ENCODE measurements at places on chromosomes 3 and 15.

DNA sequence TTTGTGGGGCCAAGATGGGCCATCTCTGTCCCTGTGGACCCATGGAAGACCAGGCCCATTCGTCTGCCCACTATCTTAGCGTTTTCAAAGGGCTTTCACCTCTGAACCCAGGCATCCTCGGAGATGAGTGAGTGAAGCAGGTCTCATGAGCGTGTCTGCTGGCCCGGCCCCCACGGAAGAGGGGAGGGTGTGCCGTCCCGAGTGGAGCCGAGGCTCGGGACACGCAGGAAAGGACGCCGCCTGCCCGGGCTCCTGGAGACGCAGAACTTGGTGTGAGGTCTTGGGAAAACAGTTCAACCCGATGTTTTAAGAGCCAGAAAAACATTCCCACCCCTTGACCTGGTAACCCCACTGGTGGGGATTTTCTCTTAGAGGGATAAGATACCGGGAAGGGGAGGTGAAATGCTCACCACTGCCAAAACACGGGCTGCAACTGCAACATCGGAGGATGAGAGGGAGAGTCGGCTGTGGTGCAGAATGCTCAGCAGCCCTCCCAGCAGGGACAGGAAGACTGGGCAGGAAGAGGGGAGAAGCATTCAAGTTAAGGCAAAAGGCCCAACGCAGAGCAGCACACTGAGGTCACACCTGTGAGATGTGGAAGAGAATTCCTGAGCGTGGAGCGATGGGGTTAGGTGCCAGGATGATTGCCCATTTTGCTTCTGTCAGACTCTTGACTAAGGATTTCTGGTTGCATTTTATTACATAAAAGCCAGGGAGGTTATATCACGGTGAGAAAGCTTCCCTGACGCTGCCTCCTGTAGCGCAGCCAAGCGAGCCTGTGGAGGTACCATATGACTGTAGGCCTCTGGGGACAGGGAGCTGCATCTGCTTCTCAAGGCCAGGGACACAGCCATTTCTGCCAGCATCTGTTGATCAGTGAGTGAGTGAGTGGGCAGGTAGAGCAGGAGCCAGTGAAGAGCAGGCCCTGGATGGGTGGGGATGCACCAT lies 14.1 kb upstream of the STAB1 start:
- DNase-seq, result no peak

GRCh38 chr3:40452562-40452875 lies 4.6 kb upstream of the RPL14 start:
- DNase-seq, result no peak

DNA sequence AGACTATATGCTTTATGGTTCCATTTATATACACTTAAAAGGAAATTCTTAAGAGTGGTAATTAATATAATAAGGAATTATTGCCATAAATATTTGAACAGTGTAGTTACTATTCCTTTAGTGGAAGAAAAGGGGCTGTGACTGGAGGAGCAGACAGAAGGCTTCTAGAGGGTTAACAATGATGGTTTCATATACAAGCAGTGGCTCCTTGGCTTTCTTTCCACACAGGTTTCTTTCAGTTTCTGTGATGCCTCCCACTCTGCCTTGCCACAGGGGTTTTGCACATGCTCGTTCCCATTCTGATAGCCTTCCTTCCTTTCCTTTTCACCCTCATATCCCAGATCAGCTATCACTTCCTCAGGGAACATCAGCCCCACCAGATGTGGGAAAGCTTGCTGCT lies 108.8 kb upstream of the LYSMD4 start:
- no peak for DNase-seq

GRCh38 chr3:42451546-42452230 lies 41.3 kb upstream of the LYZL4 start:
- DNase-seq, result no peak

- no peak for DNase-seq
Measured at GRCh38 chr3:33041909-33042308, 55.0 kb downstream of the GLB1 start.

DNA sequence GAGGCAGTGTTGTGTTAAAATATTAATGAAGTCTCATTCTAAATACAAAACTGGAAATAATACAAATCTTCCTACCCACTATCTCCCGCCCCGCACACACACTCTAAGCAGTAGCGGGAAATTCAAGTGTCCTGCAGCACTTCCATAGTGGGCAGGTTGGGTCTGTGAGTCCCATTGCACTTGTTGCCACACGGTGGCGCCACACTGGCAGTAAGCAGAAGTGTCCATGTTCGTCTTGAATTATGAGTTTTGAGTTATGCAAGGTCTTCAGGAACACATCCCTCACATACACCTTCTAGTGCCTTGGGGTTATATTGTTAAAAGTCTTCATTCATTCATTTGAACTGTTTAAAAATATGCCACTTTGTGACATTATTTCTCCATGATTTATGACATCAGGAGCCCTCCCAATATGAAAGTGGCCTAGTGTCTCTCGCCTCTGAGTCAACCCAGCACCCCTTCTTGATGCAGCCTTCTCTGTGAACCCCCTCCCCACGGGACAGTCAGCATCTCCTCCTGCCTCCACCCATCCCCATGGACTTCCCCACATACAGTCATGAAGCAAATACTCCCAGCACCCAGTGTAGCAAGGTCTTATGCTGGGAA lies 17.6 kb upstream of the CCDC174 start:
- DNase-seq, result peak; percentile 24

- DNase-seq, result no peak
Measured at GRCh38 chr15:86347245-86347644, 267.6 kb downstream of the AGBL1 start.

- DNase-seq, result no peak
Measured at GRCh38 chr3:154228561-154229216, 95.6 kb downstream of the DHX36 start.

DNA sequence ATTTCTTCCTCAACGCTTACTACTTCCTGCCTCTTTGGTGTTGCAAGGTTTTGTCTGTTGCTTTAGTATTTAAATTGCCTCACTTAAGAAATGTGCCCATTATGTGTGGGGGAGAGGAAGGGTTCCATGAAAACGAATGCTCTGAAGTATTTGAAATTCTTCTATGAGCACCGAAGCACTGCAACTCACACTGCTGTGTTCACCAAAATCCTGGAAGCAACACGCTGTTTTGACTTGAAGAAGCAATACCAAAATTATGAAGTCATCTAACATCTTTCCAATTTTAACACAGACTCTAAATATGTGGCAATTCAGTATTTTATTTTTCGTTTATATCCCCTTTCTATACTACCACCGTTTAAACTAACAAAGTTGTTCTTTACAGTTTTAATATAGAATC lies 101.5 kb downstream of the RBMS3 start:
- no peak for DNase-seq

- DNase-seq, result no peak
Measured at GRCh38 chr3:48569400-48569799, 5.8 kb upstream of the UCN2 start.

GRCh38 chr3:54857343-54857742 lies 70.5 kb downstream of the LRTM1 start:
- no peak for DNase-seq

GRCh38 chr15:67322481-67322880 lies 67.9 kb downstream of the IQCH start:
- no peak for DNase-seq

DNA sequence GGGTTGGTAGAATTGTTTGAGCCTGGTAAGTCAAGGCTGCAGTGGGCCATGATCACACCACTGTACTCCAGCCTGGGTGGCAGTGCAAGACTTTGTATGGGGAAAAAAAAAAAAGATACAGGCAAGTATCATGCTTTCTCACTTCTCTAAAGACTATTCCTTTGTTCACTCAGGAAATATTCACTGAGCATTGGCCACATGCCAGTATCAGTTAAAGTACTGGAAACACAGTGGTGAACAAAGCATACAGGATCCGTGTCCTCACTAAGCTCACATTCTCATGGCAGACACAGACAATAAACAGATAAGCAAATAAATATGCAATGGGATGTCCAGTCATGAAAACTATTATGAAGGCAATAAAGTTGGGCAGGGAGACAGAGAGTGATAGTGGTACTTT lies 5.1 kb upstream of the MTHFS start:
- DNase-seq, result no peak

DNA sequence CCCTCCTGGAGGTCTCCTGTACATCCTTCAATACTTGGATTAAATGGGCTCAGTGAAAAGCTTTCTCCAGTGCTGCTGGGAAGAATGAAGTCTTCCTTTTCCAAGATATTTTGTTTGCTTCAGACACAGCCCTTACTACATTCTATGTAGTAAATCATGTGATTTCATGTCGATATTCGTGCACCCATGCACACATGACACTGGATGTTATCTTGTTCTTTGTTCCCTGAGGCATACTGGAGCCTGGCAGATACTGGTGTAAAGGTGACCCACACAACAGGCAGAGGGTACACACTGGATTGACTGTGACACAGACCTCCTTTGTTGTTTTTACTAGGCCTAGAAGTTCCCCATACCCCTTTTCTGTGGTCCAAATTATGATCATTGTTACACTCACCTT lies 40.3 kb upstream of the ATP2C1 start:
- no peak for DNase-seq

DNA sequence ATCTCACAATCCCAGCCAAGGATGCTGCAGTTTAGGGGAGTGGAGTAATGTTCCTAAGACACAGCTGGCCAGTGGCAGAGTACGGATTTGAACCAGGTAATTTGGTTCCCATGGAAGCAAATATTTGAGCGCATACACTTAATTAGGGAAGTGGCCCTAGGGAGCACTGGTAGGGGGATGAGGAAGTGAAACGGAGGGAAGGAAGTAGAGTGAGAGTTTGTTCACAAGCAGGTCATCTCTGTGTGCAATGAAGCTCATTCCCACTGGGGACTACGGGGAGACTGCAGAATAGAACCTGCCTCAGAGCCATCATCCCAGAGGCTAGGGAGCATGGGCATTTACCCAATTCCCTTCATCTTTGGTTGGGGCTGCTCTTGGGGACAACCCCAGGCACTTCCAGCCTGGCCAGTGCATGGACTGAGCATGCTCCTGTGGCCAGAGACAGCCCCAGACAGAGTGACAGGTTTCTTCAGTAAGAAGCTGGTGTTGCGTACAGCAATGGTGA lies 317.2 kb upstream of the PROK2 start:
- no peak for DNase-seq

DNA sequence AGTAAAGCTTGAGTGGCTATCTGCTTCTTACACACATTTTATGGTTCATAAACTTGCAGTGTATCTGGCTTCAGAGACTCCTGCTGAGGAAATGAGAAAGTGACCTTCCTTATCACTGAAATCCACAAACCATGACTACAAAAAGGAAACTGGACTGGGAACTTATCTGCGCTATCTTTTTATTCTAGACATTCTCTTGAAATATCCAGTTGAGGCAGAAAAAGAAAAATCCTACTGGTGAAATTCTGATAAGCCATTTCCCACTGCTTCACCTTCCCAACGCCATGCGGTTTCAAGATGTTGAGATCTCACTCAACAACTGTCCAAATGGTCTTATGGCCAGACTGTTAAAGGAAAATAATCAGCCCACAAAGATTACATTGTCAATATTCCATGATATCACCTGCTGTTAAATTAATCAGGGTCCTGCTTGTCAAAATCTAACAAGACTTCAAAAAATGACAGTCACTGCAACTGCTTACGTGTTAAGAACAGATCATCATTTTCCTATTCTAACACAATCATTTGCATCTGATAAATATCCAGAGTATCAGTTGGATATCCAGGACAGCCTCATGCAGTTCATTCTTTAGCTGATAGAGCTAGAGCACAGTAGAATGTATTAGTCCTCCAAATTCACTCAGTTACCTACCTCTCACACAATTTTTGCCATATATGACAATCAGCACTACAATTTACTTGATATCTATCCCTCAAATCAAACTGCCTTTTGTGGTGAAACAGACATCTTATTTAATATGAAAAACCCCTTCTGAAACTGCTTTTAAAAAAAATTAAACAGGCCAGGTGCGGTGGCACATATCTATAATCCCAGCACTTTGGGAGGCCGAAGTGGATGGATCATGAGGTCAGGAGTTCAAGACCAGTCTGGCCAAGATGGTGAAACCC lies 538.1 kb downstream of the MAGI1 start:
- no peak for DNase-seq

DNA sequence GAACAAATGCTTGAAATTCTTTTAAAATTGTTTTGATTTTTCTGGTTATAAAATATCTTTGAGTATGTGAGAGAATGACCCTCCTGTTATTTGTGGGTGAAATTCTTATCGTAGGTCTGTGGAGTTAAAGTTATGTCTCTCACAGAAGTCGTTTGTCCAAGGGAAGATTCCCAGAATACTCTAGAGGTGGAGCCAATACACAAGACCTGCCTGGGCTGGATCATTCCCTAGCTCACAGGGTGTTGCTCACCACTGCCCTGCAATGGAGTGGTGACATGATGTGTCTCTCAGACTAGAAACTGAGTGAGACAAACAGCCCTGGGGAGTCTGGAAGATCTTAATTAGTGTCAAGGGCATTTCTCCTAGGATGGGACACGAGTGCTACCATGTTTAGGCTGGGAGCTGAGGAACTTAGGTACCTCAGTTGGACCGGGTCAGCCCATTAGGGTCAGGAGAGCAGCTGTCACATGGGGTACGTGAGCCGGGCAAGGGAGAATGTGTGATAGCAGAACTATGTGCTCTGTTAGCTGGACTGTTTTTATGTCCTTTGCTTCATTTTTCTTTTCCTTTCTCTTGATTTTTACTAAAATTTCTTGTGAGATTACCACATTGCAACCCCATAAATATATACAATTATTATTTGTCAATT lies 53.6 kb upstream of the MYO5C start:
- DNase-seq, result no peak

GRCh38 chr3:133888726-133889340 lies 6.8 kb downstream of the RAB6B start:
- DNase-seq, result no peak

DNA sequence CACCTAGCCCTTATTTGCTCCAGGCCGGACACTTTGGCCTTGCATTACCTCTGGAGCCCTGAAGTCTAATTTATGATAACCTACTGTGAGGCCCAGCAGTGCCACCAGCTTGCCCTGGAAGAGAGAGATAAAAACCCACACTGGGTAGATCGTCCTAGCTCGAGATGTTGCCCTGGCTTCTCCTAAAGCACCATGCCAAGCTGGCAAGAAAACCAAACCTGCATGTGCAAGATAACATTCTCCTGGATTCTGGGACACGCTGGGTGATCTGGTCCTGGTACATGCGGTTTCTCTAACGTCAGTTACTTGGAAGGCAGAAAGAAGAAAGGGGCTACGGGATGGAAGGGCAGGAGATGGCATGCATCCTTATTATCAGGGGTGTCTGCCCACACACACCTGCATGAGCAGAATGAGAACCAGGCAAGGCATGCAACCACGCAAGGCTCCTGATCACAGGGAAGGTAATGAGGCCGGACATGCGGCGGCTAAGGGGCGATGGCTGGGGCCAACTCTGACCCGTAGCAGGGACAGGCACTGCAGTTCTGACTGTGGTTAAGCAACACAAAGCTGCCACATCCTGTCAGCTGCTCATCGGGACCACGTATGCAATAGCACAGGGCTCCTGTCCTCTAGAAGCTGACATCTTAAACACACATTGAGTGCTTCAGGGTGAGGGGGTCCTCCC lies 73.0 kb downstream of the OXNAD1 start:
- peak; percentile 11 for DNase-seq

GRCh38 chr3:45817831-45818522 lies 21.6 kb upstream of the SLC6A20 start:
- no peak for DNase-seq

GRCh38 chr3:121942116-121942786 lies 48.0 kb downstream of the SLC15A2 start:
- DNase-seq, result no peak
